ENCODE measurements at places on chromosomes 12 and 14. TPM values are rescaled to one million over a fixed set of nuclear protein-coding genes. Genes with fewer than 3 reads are reported as not detected.

The PTPRB gene
- total RNA-seq = not detected

The OASL gene
- total RNA-seq = 2.6 TPM

The OR6C68 gene
- total RNA-seq = not detected

The HNF1A gene
- total RNA-seq = not detected

The GLI1 gene
- total RNA-seq = 0.49 TPM

The TMEM253 gene
- not detected for total RNA-seq

GRCh38 chr12:81174664-81175063 lies 96.8 kb downstream of the ACSS3 start:
- no peak for DNase-seq

DNA sequence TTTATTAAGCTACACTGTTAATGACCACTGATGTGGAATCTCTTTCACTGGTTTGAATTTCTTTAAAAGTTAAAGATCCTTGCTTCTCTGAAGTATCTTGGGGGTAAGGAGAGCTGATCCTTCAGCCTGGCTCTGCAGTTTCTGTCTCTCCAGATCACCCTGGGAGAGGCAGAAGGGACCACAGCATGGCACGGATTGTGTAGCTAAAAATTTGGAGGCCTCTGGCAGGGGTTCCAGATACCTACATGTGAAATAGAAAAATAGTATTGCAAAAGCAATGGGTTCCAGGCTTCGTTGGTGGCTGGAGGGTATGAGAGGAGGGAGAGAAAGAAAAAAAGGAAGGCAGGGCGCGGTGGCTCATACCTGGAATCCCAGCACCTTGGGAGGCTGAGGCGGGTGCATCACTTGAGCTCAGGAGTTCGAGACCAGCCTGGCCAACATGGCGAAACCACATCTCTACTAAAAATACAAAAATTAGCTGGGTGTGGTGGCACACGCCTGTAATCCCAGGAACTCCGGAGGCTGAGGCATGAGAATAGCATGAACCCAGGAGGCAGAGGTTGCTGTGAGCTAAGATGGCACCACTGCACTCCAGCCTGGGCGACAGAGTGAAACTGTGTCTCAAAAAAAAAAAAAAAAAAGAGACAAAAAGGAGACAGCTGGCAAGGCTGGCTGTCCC lies 3.4 kb downstream of the CHST11 start:
- DNase-seq = no peak

- DNase-seq = no peak
These were observed 214.0 kb upstream of the NOVA1 start for GRCh38 chr14:26811756-26812305.

DNA sequence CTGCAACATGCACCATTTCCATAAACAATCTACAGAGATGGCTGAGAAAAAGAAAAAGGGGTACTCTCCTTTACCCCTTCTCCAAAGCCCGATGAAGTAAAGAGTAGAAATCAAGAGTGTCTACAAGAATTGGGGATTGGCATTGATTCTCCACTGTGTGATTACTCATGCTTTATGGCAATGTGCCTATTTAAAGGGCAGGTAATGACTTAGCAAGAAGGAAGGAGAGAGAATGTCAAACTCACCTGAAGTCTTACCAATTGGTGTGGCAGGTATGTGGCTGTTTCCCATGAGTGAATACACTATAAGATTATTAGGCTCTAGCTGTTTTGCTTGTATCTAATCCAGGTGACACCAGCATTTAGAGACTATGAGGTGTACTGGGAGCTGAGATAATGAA lies 275.3 kb downstream of the CCER1 start:
- DNase-seq = no peak

DNA sequence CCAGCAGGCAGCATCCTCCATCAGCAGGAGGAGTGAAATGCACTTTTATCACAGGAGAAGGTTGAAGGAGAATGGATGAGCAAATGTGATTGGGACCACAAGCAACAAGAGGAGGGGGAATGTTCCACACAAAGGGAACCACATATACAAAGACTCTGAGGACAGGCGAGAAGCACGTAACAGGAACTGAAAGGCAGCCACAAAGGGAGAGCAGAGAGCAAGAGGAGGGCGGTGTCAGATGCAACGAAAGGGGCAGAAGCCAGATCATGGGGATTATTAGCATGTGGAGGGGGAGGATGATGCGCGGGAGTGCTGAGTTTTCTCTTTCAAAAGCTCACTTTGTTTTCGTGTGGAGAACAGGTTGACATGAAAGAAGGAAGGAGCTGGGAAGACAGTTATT lies 241.1 kb downstream of the SPTSSA start:
- DNase-seq = no peak

- DNase-seq = no peak
These were observed 162.6 kb downstream of the MYRFL start for GRCh38 chr12:69987579-69988091.

DNA sequence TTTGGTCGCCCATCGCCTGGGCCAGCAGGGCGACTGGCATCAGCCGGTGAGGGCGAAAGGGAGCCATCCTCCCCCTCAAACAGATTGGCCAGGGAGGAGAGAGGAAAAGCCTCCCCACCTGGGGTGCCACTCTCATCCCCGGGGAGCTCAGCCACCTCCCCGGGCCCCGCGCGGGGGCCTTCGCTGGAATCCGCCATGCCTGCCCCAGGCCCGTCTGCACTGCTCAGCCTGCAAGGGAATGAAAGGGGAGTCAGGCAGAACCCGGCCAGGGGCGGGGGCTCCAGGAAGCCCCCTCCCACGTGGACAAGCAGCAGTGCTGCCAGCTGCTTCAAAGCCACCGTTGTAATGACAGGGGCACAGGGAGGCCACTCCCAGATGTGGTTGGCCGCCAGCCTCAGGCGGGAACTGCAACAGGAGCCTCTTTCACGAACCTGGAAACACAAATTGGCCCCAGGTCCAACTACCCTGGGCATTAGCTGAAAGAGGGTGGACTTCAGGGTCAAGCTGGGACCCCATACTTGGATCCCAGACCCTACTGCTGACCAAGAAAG lies 18.5 kb downstream of the TRPV4 start:
- DNase-seq = no peak

DNA sequence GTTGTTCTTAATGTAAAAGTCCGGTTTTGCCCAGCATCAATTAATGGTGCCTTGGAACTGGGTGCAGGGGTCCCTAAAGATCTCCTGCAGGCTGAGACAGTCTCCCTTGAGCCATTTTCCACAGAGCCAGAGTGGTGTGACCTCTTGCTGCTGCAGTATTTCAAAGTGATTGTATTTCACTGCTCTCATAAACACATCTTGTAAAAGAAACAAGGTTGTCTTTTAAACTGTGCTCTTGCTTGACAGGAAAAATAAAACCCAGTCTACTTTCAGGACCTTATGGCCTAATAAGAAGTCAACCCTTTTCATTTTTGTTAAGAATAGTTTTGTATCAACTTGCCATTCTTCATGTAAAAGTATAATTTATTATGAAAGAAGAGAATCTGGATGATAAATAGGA lies 44.7 kb downstream of the TMEM117 start:
- no peak for DNase-seq

DNA sequence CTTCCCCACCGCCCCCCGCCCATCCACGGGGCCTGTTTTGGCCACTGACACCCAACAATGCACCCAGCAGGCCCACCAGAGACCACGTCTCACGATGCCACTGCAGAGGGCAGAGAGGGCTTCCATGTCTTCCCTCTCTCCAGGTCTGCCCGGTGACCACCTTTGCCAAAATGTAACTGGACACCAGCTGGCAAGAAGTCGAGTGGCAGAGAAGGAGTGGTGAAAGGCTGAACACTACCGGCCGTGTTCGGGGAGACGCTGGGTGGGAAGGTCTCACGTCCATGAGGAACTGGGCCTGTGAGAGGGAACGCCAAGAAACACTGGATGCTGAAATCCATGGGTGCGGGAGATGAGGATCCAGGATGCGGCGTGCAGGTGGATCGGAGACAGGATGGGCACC lies 308.2 kb downstream of the ADGRD1 start:
- no peak for DNase-seq

DNA sequence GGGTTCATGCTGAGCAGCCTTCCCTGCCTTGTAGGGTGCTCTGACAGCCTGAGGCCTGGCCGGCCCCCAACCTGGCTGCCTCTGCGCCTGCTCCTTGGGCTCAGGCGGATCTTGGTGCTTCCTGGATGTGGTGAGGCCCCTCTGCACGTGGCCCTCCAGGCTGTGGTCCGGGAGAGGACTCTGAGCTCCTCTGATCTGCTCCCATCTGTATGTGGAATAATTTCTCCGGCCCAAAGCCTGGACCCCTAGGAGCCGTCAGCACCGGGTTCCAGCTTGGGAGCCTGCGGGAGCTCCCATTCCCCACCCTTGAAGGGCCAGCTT lies 21.3 kb upstream of the EIF2B2 start:
- no peak for DNase-seq

GRCh38 chr12:132489078-132489601 lies 811 bp upstream of the FBRSL1 start:
- peak; percentile 71 for DNase-seq

- DNase-seq = no peak
These were observed 2.9 kb upstream of the DHRS2 start for GRCh38 chr14:23633160-23633701.

DNA sequence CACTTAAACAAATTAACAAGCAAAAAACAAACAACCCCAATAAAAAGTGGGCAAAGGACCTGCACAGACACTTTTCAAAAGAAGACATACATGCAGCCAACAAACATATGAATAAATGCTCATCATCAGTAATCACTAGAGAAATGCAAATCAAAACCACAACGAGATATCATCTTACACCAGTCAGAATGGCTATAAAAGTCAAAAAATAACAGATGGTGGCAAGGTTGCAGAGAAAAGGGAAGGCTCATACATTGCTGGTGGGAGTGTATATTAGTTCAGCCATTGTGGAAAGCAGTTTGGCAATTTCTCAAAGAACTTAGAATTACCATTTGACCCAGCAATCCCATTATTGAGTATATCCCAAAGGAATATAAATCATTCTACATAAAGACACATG lies 34.6 kb upstream of the NT5DC3 start:
- DNase-seq = no peak

DNA sequence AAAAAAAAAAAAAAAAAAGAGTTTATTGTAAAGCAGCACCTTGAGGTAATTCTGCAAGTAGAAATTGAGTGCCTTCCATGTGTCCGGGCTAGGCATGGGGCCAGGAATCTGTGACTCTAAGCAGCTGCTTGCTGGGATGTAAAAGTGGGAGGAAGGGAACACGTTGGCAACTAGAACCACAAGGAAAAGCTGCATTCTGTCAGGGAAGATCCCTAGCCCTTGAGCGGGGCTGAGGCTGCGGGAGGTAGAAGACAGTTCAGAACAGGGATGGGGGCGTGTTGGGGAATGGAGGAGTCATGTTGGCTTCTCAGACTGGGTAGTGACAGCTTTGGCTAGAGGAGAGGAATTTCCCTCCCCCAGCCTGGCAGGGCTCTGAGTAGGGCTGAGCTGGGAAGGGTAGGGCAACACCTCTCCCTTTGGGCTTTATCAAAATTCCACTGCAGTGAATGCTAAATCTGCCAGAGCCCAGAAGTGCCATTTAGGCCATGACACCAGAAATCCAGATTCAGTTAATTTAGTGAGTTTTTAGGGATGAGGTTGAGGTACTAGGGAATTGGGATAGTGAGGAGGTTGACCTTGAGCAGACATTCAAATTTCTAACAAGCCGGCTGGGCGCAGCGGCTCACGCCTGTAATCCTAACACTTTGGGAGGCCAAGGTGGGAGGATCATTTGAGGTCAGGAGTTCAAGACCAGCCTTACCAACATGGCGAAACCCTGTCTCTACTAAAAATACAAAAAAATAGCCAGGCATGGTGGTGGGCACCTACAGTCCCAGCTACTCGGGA lies 3.4 kb upstream of the TRAFD1 start:
- DNase-seq = no peak

- no peak for DNase-seq
These were observed 36.8 kb upstream of the GLIPR1 start for GRCh38 chr12:75443709-75444108.

- no peak for DNase-seq
These were observed 448.5 kb downstream of the TMEM121 start for GRCh38 chr14:105974902-105975301.

- no peak for DNase-seq
These were observed 4.7 kb downstream of the NAB2 start for GRCh38 chr12:57093415-57094207.

DNA sequence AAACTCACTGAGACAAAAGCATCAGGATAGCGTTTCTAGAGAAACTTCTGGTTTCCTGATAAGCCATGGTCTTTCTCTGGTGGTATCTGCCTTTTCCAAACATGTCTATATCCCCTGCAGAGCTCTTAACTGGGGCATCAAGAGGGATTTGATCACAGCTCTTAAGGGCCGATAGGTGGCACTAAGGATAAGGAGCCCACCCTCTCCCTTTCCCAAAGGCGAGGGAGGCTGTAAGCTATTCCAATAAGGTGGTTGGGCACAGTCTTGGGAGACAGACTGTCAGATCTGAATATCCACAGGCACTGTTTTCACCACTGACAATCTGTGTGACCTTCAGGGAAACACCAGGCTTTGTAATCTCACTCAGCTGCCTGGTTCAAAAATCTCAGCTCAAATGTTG lies 206.0 kb downstream of the ADGRD1 start:
- no peak for DNase-seq
